ENCODE measurements at places on chromosomes 13 and 19. TPM values are rescaled to one million over a fixed set of nuclear protein-coding genes. Genes with fewer than 3 reads are reported as not detected.

- no peaks in the 10 kb centered on the region for H3K4me1 ChIP-seq
- H3K36me3 ChIP-seq, result no peaks in the 10 kb centered on the region
- no peak overlapping the region for H3K4me3 ChIP-seq
- no peak overlapping the region for H3K27ac ChIP-seq
Observed at GRCh38 chr19:56725829-56726424, 54.4 kb upstream of the ZNF835 start.

TMEM145 gene
- not detected for total RNA-seq

FPR3 gene
- 4.2 TPM for total RNA-seq

GRCh38 chr19:45601524-45602374, at the start of gene GPR4:
Gene GPR4 (minus strand): TSS chr19:45602212. CDS start chr19:45591866, 10,346 bp downstream.
- peak within 1 kb of the TSS; percentile 36 for H3K4me3 ChIP-seq
- no peak for DNase-seq
- peaks cover 9% of the 10 kb centered on the region for H3K4me1 ChIP-seq
- no peak within 1 kb of the TSS for H3K27ac ChIP-seq

RNF113B gene
- total RNA-seq, result not detected

- H3K27me3 ChIP-seq, result no peaks in the 10 kb centered on the region
- peak overlapping the region; percentile 93 for H3K27ac ChIP-seq
- H3K4me3 ChIP-seq, result no peak overlapping the region
- peaks cover 34% of the 10 kb centered on the region for H3K4me1 ChIP-seq
Observed at GRCh38 chr19:45505151-45505995, 1.9 kb upstream of the VASP start.

GRCh38 chr19:16587833-16588823, 15.9 kb upstream of the SLC35E1 start:
- peaks cover 87% of the 10 kb centered on the region for H3K4me1 ChIP-seq
- peak overlapping the region; percentile 10 for H3K4me3 ChIP-seq
- H3K27ac ChIP-seq, result peak overlapping the region; percentile 28
- no peaks in the 10 kb centered on the region for H3K36me3 ChIP-seq
- no peak for DNase-seq

DNA sequence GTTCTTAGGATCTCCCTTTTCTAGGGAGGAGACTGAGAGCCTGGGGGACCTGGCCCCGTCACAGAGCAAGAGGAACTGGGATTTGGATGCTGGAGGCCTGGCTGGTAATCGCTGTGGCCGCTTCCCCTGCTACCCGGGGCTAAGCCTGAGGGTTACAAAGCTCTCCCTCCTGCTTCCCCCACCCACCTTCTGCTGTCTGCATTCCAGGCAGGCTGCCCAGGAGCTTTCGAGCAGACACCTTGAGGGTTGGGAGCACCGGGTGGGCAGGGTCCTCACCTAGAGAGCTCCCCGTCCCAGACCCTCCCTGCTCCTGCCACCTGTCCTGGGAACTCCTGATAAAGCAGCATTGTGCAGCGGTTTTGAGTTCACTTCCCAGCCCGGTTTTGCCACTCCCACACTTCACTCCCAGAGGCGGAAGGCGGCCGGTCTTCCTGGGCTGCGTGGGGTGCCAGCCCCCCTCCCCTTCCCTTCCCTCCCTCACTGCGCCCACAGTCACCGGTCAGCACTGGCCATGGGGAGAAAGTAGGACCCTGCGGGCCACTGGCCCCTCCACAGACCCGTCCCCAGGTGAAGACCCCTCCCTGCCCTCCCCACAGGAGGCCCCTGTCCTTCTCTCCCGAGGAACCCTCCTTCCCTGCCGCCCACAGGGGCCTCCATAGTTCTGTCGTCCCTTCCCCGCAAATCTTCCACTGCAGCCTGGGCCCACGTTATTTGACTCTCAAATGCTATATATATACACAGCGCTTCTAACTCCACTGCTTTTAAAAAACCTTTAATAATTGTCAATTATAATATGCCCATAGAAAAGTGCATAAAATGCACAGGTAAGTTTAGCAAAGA, 8.1 kb downstream of the PAK4 start:
- H3K27ac ChIP-seq, result no peak overlapping the region
- no peaks in the 10 kb centered on the region for H3K27me3 ChIP-seq
- no peaks in the 10 kb centered on the region for H3K36me3 ChIP-seq

TJP3 gene
- 17.7 TPM for total RNA-seq

ADAMTSL5 gene
- total RNA-seq, result 22.6 TPM

DNA sequence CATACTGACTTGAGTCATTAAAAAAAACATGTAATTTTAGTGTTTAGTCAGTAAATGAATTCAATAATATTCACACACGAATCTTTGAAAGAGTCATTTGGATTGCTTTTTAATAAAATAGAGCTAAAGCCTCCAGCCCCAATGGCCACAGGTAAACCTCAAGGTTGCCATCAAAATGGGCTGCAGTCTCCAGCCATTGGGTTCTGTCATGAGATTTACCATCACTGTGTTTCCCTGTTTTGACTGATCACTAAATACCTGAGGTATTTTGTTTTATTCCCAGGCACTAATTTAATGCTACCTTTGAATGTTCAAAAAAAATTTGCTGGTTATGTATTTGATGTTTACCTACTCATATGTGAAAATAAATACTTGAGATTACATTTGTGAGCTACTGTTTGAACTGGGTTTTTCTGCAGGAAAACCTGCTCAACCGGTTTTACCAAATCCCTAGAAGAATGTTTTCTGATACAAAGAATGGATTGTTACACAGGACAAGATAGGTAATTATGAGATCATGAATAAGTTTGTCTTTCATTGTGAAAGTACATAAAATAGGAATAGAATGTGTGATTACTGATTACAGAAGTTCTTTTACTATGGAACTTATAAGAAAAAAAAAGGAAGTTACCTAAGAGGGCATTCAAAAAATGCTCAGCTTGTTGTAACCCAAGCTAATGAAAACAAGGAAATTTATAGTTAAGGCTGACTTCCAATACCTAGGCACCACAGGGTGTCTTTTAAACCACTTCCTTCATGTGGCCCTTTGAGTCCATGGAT, 391.3 kb downstream of the EFNB2 start:
- H3K27me3 ChIP-seq, result no peaks in the 10 kb centered on the region
- H3K4me1 ChIP-seq, result no peaks in the 10 kb centered on the region
- no peaks in the 10 kb centered on the region for H3K36me3 ChIP-seq
- H3K27ac ChIP-seq, result no peak overlapping the region
- DNase-seq, result no peak

GRCh38 chr13:21683034-21683733, 12.3 kb downstream of the FGF9 start:
- no peaks in the 10 kb centered on the region for H3K4me1 ChIP-seq
- no peak for DNase-seq
- H3K4me3 ChIP-seq, result no peak overlapping the region
- no peaks in the 10 kb centered on the region for H3K36me3 ChIP-seq

GRCh38 chr19:45117167-45117594, 24.2 kb downstream of the PPP1R37 start:
- no peak for DNase-seq
- no peaks in the 10 kb centered on the region for H3K36me3 ChIP-seq
- H3K27ac ChIP-seq, result no peak overlapping the region
- H3K4me1 ChIP-seq, result peaks cover 57% of the 10 kb centered on the region

FGF9 gene
- total RNA-seq, result 0.25 TPM

CD79A gene
- total RNA-seq, result not detected

DNA sequence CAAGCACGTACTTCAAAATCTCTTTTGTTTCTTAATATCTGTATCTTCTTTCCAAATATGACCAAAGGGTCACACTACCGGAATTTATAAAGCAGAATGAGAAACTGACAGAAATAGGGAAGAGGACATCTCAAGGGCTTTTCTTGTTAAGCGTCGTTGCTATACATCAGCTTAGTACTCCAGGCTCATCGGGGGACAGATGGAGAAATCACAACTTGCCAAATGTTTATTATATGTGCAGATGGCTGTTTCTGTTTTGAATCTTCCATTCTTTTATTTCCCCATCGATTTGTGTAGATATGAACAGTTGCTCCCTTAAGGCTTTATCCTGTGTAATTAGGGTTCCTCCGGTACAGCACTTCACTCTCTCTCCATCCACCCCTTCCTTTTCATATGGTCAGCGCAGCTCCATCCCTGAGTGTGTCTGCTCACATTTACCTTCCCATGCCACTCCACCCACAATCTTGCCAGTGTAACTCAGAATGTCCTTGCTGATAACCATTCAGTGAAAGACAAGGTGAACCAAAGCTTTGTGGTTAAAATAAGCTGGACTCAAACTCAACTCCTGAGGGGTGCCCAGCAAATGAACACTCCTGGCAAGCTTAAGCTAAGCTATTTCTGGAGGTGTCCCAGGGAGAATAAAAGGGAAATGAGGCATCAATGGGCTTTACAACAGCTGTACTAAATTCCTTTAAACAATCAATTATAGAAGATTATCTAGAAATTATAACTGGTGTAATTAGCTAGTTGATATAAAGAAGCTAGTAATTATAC, 51.3 kb downstream of the TBC1D4 start:
- H3K27me3 ChIP-seq, result no peaks in the 10 kb centered on the region
- H3K4me1 ChIP-seq, result no peaks in the 10 kb centered on the region
- no peak for DNase-seq

- no peak for DNase-seq
- H3K27ac ChIP-seq, result no peak overlapping the region
- no peaks in the 10 kb centered on the region for H3K27me3 ChIP-seq
- H3K4me1 ChIP-seq, result peaks cover 13% of the 10 kb centered on the region
- no peak overlapping the region for H3K4me3 ChIP-seq
Observed at GRCh38 chr13:113119166-113119821, 3.3 kb upstream of the F10 start.

DNA sequence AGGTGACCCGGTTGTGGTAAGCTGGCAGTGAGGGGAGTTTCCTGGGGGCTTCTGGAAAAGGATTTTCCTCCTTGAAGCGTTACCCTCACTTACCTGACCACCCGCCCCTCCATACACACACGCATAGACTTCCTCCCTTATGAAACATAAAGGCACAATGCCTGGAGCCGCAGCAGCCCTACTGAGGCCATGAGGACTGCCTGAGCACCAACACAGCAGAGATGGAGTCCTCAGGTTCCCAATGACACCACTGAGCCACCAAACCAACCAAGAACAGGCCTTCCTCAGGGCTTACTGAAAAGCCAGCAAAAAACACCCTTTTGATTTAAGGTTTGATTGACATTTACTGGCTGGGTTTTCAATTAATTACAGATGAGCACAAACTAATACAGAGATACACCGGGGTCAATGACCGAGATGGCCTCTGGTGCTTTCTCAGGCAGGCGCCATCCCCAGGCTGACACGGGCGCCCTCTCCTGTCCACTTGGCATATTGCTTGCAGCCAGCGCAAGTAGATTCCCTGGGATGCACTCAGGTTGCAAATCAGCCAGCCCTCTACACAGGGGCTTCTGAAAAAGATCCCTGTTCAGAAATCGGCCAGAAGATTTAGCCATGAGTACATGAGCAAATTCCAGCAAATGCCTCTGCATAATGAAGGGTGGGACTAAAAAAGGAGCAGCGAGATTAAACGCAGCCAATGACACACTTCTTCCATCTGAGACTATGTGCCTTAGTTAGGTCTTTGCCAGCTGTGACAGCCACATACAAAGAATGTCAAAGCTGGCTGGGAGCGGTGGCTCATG, 14.8 kb downstream of the OPA3 start:
- H3K36me3 ChIP-seq, result no peaks in the 10 kb centered on the region
- H3K27ac ChIP-seq, result peak overlapping the region; percentile 62
- no peak for DNase-seq
- H3K4me1 ChIP-seq, result peaks cover 29% of the 10 kb centered on the region
- no peaks in the 10 kb centered on the region for H3K27me3 ChIP-seq

GARIN5A gene
- not detected for total RNA-seq

- H3K4me3 ChIP-seq, result no peak within 1 kb of the TSS
- H3K4me1 ChIP-seq, result peaks cover 17% of the 10 kb centered on the region
- DNase-seq, result no peak
Observed at GRCh38 chr19:8149261-8150094, at the start of gene FBN3. Gene FBN3 (minus strand): TSS chr19:8149592. CDS start chr19:8147480, 2,112 bp downstream.

- DNase-seq, result no peak
- H3K36me3 ChIP-seq, result no peaks in the 10 kb centered on the region
- H3K27ac ChIP-seq, result peak overlapping the region; percentile 76
Observed at GRCh38 chr13:98508280-98508679, 68.6 kb downstream of the STK24 start.

GRCh38 chr19:53389571-53389970, 5.4 kb upstream of the ZNF765 start:
- no peak overlapping the region for H3K4me3 ChIP-seq
- H3K36me3 ChIP-seq, result no peaks in the 10 kb centered on the region
- H3K4me1 ChIP-seq, result peaks cover 8% of the 10 kb centered on the region
- no peak overlapping the region for H3K27ac ChIP-seq

DNA sequence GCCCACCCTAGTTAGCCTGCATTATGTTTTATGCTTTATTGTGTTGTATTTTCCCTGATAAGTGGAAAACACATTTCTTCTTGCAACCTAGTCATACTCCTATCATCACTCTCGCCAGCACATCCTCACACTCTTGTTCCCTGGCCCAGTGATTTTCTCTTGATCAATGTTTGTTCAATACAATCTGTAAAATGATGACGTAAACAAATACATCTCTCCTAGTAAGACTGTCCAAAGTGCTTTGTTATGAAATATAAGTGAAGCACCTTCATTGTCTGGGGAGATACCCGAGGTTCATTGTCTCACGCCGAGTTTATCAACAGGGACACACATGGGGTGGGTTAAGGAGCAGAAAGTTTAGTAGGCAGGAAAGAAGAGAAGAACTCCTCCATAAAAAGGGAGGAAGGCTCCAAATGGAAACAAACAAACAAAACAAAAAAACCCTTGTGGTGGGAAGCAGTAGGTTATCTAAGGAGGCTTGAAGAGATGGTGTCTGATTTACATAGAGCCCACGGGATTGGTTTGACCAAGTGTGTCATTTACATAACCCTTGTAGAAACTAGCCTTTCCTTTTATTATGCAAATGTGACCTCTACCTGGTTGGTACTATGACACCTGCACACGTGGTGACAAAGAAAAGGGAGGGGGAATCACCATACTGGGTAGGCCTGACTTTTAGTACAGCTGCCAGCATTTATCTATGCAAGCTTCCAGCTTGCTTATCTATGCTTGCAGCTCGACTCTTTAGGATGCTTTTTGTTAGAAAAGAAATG, 1317.9 kb upstream of the SPRY2 start:
- H3K4me1 ChIP-seq, result no peaks in the 10 kb centered on the region
- no peak overlapping the region for H3K4me3 ChIP-seq

- no peak for DNase-seq
- H3K4me1 ChIP-seq, result no peaks in the 10 kb centered on the region
- no peak overlapping the region for H3K27ac ChIP-seq
- H3K27me3 ChIP-seq, result no peaks in the 10 kb centered on the region
Observed at GRCh38 chr13:113604186-113604585, 19.6 kb downstream of the TFDP1 start.

ZNF418 gene
- total RNA-seq, result 3.2 TPM

DNA sequence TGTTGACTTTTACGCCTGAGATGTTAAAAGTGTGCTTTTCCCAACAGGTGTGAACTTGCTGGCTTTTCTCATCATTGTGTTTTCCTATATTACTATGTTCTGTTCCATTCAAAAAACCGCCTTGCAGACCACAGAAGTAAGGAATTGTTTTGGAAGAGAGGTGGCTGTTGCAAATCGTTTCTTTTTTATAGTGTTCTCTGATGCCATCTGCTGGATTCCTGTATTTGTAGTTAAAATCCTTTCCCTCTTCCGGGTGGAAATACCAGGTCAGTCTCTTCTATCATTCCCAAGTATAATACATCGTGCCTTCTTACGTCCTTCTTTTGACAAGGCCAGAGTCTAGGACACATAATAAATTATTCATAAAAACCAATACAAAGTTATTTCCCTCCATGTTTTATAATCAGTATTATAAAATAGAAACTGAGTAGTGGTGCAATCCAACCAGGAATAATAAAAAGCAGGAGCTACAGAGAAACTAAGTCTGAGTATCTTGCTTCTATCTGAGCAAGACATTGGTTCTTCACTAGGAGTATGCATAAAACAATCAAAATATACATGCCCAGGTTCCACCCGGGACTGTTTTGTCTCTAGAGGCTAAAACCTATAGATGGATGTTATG, 57.9 kb downstream of the RXFP2 start:
- H3K4me3 ChIP-seq, result no peak overlapping the region
- H3K27me3 ChIP-seq, result no peaks in the 10 kb centered on the region
- no peaks in the 10 kb centered on the region for H3K36me3 ChIP-seq
- DNase-seq, result no peak
- no peak overlapping the region for H3K27ac ChIP-seq
- no peaks in the 10 kb centered on the region for H3K4me1 ChIP-seq

Data from vagina (tissue), 2 donors.